ENCODE measurements at places on chromosomes 6 and 20.
A peak's percentile ranks its signal among the peaks of the same experiment; 100 is the strongest.

- DNase-seq: no peak
These were observed 140.9 kb downstream of the GJA10 start for GRCh38 chr6:90035047-90035723.

DNA sequence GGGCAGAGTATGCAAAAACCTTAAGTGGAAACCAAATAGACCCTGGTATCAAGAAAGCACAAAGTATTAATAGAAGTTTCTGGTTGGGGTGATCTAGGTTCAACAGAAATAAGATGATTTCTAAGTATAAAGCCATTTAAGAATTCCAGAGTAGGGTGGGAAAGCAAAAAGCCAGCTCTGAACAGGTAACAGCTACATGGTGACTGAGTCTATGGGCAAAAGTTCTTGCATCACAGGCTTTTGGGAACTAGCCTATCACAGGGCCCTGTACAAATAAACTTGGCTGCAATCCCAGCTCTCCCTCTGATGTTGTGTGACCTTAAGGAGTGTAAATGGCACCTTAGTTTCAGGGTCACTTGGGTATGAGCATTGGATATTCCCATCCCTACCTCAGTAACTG is 5.5 kb downstream of the TCF19 start:
- DNase-seq: no peak

GRCh38 chr6:143126574-143126941 is 65.9 kb downstream of the AIG1 start:
- DNase-seq: no peak

DNA sequence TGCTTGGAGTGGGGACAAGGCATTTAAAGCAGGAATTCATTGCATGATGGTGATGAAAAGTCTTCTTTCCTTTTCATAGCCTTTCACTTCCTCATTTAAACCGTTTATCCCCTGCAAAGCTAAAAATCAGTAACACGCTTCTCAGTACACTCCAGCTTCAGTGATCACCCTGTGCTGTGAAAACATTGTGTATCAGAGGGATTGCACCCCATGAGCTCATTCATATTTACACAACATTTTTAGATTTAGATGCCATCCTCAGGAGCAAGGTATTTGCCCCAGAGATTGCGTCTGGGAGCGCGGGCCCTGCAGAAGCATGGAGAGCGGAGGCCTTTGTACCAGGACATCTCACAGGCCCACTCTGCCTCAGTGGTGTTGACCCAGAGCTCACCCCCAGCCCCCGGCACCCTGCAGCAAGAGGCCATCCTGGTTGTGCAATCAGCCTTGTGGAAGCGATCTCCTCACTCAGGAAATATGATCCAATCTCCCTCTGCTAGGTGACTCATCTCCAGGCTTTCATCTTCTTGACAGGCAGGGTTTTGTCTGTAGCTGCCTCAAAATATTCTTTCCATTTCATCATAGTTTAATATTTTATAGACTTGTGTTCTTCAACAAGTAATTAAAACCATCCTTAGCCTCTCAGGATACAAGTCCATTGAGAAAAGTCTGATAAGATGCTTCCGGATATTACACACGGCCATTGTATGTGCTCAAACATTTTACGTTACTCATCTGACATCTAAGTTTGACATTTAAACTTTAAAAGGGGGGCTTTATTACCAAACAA is 38.9 kb upstream of the THBS2 start:
- DNase-seq: peak; percentile 62

DNA sequence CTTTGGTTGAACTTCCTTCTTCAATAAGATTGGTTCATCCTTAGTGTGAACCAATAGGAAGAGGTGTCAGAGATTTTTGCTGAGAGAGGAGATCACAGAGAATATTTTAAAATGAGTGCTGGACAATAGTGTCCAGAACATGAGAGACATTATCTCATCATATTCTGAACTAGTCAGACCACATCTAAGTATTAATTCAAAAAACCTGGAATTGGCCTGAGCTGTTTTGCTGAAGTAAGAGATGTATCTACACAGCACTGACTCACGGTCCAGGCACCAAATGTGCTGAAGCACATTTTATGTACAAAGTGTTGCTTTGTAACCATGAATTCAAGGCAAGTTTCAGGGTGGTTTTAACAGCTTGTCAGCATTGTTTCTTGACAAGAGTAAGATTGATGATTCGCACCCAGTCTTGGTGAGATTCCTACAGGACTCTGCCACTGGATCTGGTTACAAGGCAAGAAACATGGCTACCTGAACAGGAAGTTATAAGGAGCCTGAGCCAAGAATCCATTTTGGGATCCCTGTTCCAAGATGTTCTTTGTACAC is 178.2 kb upstream of the HEY2 start:
- no peak for DNase-seq

DNA sequence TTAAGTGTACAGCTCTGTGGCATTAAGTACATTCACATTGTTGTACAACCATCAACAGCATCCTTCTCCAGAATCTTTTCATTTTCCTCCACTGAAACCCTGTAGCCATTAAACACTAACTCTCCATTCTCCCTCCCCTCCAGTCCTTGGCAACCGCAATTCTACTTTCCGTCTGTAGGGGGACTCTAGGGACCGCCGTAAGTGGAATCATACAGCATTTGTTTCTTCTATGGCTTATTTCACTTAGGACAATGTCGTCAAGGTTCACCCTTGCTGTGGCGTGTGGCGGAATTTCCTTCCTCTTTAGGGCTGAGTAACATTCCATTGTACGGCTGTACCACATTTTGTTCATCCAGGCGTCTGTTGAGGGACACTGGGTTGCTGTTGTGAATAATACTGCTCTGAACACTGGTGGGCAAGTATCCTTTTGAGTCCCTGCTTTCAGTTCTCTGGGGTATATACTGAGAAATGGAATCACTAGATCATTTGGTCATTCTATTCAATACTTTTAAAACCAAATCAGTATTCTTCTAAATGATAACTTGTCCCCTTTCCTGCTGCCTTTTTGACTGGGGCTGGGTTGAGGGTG is 50.7 kb downstream of the PPP1R3G start:
- DNase-seq: no peak

DNA sequence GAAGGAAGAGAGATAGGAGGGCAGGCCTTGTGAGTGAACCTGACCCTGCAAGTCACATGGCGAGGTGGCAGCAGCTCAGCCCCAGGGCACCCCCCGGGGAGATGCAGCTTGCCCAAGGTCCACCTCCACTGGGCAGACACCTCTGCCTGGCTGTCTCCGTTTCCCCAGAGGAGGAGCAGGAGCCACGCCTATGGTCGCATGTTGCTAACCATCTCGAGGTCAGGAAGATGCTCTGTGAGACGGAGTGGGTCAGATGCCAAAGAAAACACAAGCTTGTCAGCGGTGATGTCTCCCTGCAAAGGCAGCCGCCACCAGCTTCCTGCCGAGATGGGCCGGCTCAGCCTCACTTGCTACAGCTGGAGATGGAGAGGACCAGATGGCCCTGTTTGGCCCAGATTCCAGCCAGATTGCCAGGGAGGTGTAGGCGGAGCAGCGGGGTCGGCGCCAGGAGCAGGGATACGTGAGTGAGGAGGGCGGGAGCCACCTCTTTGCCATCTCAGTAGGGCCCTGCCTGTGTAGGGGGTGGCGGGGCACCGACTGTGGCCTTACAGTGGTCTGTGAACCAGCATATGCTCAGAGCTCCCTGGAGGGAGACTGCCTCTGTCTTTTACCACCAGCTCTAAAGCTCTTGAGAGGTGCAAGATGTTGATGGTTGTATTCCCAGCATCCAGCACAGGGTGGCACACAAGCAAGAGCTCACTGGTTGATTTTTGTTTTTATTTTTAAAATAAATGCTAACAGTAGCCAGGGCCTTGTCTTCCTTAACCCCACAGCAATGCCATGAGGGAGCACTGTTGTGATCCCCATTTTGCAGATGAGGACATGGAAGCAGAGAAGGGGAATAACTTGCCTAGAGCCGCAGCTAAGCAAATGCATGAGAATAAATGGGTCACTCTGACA is 42.9 kb upstream of the FAM83D start:
- DNase-seq: no peak

GRCh38 chr6:134934793-134935485 is 15.0 kb downstream of the ALDH8A1 start:
- DNase-seq: no peak

- DNase-seq: no peak
These were observed 68.6 kb downstream of the CDK19 start for GRCh38 chr6:110746680-110747079.

- no peak for DNase-seq
These were observed 94.9 kb downstream of the MTFR2 start for GRCh38 chr6:136155191-136155590.

DNA sequence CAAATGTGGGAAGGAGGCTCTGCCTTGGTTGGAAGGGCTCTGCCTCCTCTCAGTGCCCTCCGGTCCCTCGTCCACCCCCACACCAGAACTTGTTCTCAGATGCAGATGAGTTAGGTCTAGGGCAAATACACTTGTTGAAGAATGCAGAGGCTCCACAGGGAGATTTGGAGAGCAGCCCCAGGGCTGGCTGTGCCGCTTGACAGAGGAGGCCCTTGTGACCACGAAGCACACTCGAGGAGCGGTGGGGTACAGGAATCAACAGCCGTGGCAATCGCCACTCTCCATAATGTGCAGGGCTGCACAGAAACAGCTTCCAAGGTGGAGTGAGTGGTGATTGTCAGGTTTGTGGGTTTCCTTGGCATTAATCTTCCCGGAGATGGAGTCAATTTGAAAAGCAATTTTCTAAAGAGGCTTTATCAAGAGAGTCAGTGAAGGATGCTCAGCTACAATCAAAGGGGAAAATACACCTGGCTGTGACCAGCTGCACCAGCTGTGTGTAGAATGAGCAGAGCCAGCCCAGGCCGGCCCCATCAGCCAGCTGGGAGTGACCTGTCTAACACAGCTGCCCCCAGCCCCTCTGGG is 59.5 kb downstream of the BFSP1 start:
- DNase-seq: no peak

DNA sequence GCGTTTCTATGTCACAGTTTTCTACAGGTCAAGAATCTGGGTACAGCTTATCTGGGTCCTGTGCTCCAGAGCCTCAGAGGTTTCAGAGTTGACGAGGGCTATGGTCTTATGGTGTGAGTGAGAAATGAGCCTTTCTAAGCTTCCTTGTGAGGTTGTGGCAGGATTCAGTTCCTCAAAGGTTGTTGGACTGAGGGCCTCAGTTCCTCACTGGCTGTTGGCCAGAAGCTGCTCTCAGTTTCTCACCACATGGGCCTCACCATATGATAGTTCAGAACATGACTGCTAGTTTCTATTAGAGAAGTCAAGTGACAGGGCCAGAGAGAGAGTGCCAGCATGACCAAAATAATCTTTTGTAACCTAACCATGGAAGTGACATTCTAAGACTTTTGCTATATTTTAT is 96.1 kb downstream of the NUS1 start:
- DNase-seq: no peak

DNA sequence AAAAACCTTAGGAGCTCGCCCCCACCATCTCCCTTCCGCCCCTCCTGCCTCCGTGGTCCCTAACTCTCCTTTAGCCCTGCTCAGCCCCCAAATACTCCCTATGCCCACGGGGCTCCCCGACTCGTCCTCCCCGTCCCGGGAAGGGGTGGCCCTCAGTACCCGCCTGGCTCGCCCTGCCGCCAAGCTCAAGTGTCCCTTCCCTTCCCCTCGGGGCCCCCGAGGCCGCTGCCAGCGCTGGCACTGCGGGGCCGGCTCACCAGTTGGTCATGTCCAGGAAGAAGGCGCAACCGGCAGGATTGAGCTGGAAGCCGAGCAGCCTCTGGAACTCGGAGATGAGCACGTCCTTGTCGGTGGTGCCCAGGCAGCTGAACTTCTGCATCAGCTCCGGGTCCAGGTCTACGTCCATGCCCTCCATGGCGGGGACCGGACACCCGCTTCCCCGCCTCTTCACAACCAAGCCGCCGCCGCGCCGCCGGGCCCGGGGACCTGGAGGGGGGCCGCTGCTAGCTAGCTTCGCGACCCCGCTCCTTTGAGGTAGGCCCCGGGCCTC is 303 bp downstream of the ILRUN start:
- DNase-seq: no peak

DNA sequence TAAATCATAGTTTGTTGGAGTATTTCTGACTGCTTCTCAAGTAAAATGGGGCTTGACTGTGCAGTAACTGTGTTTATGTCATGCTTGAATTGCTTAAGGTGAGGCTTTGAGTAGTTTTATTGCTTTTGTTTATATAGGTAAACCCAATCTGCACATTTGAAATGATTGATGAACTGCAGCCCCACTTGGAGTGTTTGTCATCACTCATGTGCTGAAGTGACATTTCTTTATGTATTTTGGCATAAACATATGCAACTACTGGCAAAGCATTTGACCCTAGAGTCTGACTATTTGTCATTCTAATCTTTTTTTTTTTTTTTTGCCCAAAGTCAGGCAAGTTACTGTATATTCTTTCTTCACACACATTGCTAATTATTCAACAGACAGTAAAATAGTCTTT is 491.4 kb upstream of the POU3F2 start:
- DNase-seq: no peak

GRCh38 chr6:71139249-71139648 is 149.4 kb upstream of the OGFRL1 start:
- no peak for DNase-seq

- no peak for DNase-seq
These were observed 70.4 kb downstream of the COL12A1 start for GRCh38 chr6:75135450-75135849.

- DNase-seq: peak; percentile 99
These were observed at the start of gene WRNIP1 for GRCh38 chr6:2765166-2765895. WRNIP1 (plus strand) TSS chr6:2765393; CDS start chr6:2765623, 230 bp downstream.

DNA sequence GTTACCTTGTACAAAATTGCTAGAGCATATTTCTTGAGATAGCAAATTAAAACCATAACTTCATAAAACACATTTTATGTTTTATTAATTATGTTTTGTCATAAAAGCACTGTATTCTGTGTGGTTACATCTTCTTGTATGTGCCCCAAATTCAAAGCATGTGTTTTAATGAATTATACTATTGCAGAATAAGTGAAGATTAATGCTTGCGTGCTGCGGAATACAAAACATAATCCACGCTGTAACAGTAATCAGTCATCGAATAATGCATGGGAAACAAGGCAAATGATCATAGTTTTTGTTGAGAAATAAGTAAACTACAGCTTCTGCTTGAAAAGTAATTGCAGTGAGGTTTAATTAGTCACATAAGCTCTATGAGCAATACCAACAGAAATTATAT is 459.2 kb upstream of the SOX4 start:
- no peak for DNase-seq

- DNase-seq: no peak
These were observed 73.0 kb upstream of the FAM8A1 start for GRCh38 chr6:17527076-17527475.

DNA sequence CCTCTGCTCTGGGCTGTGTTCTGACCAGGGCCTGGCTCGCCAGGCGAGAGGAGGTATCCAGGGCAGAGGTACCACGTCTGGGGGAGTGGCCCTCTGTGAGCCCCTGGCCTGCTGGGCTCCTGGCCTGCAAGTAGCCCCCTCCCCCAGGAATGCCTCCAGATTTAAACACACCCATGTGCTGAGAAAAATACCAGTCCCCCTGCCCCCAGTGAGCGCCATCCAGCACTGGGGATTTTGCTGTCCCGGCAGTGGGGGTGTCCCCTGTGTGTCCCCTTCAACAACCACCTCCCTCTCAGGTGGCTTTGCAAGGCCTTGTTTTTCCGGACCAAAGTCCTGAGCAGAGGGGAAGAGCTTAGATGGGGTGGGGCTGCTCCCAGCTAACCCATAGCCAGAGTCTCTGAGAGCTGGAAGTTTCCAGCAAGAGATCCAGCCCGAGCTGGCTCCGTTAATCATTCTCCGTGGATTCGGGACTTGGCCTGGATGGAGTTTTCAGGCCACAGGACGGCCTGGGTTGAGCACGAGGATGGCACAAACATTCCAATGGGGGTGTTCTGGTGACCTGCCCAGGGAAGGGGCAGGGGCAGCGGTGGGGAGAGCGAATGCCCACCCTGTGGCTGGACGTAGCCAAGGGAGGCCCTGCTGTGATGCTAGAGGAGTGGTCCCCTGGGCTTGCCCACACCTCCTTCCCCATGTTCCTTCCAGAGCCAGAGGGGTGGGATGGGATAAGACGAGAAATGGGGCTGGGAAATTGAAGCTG is 29.0 kb downstream of the PCK1 start:
- no peak for DNase-seq

All from smooth muscle cell of the brain vasculature (primary cell).